Fibroblast of the aortic adventitia (primary cell): ENCODE measurements at places on chromosomes 5 and 9. TPM values are rescaled to one million over a fixed set of nuclear protein-coding genes. Genes with fewer than 3 reads are reported as not detected.

Gene INSL4
- not detected in 2 replicates for total RNA-seq

Gene DMRT2
- total RNA-seq = 0.18 TPM in 1 of 2 replicates, not detected in the other

Gene CD180
- total RNA-seq = 0.09 and 0.16 TPM in 2 replicates

Gene CDH18
- total RNA-seq = 2.2 and 16.6 TPM in 2 replicates

Gene TMEM174
- total RNA-seq = not detected in 2 replicates

Gene GABRG2
- total RNA-seq = not detected in 2 replicates

Gene TRPM6
- under 0.01 and 0.16 TPM in 2 replicates for total RNA-seq

Gene SLC45A2
- total RNA-seq = 0.09 TPM in 1 of 2 replicates, not detected in the other

Gene ORM2
- total RNA-seq = not detected in 2 replicates

Gene ADAMTS6
- 40.8 and 64.9 TPM in 2 replicates for total RNA-seq

Gene SHISAL2B
- total RNA-seq = not detected in 2 replicates

Gene CRB2
- total RNA-seq = 0.08 TPM in 1 of 2 replicates, not detected in the other

Gene PDE8B
- not detected in 2 replicates for total RNA-seq

Gene ARHGEF37
- total RNA-seq = 2.6 and 2.7 TPM in 2 replicates

Gene UBE2QL1
- under 0.01 and 0.25 TPM in 2 replicates for total RNA-seq

Gene SPINK6
- not detected in 2 replicates for total RNA-seq

Gene UGT3A2
- not detected in 2 replicates for total RNA-seq

Gene DAP
- total RNA-seq = 28.9 and 49.3 TPM in 2 replicates

Gene ENDOG
- total RNA-seq = 11.1 and 14.3 TPM in 2 replicates

Gene HMCN2
- not detected in 2 replicates for total RNA-seq

Gene OTULINL
- total RNA-seq = 0.33 and 1.6 TPM in 2 replicates

Gene TMEM8B
- 1.9 and 2.8 TPM in 2 replicates for total RNA-seq

Gene C9orf40
- total RNA-seq = 4.6 and 9.9 TPM in 2 replicates

Gene FTMT
- total RNA-seq = not detected in 2 replicates

Gene PCDHGA12
- 39.7 and 50.5 TPM in 2 replicates for total RNA-seq

Gene BTNL9
- total RNA-seq = not detected in 2 replicates

Gene NEUROG1
- total RNA-seq = not detected in 2 replicates

Gene FIBCD1
- total RNA-seq = 0.27 TPM in 1 of 2 replicates, not detected in the other

Gene PCDHA7
- 0.18 and 0.41 TPM in 2 replicates for total RNA-seq

Gene TAL2
- not detected in 2 replicates for total RNA-seq

Gene PPP1R2B
- total RNA-seq = 0.09 TPM in 1 of 2 replicates, not detected in the other

Gene GNA14
- total RNA-seq = 1.5 and 6.1 TPM in 2 replicates

Gene ABHD17B
- total RNA-seq = 11.9 and 13.1 TPM in 2 replicates

Gene PLCXD3
- 13.0 and 17.7 TPM in 2 replicates for total RNA-seq

Gene TERT
- not detected in 2 replicates for total RNA-seq

Gene PKD2L2
- not detected in 2 replicates for total RNA-seq

Gene CA9
- total RNA-seq = 0.45 and 1.5 TPM in 2 replicates

Gene CDO1
- 7.0 and 24.8 TPM in 2 replicates for total RNA-seq

Gene PPIC
- total RNA-seq = 53.5 and 57.2 TPM in 2 replicates

Gene CDC20B
- total RNA-seq = not detected in 2 replicates

Gene LCN1
- not detected in 2 replicates for total RNA-seq
